ENCODE measurements at places on chromosomes 6 and 20. TPM values are rescaled to one million over a fixed set of nuclear protein-coding genes. Genes with fewer than 3 reads are reported as not detected.

Gene SLC22A23
- 1.5 TPM for total RNA-seq

- no peak for DNase-seq
These were observed 454.6 kb upstream of the EYS start for GRCh38 chr6:66161546-66162108.

GRCh38 chr6:169890901-169891300 is 139.5 kb downstream of the ERMARD start:
- no peak for DNase-seq

- DNase-seq: peak; percentile 83
These were observed 22.3 kb downstream of the MARCKS start for GRCh38 chr6:113879186-113880096.

GRCh38 chr6:158143700-158144099 is 24.4 kb downstream of the SERAC1 start:
- peak; percentile 11 for DNase-seq

- no peak for DNase-seq
These were observed 44.5 kb downstream of the ARID1B start for GRCh38 chr6:156821707-156822106.

- DNase-seq: no peak
These were observed 38.8 kb downstream of the SLC22A1 start for GRCh38 chr6:160160450-160160849.

Gene BTN1A1
- total RNA-seq: not detected

Gene IPCEF1
- not detected for total RNA-seq

Gene MAS1
- total RNA-seq: not detected

- DNase-seq: peak; percentile 66
These were observed 55.0 kb downstream of the GNAS start for GRCh38 chr20:58907320-58908137.

Gene MTRF1L
- 23.5 TPM for total RNA-seq

Gene TINAG
- total RNA-seq: not detected

GRCh38 chr6:84551797-84552196 is 212.6 kb downstream of the TBX18 start:
- DNase-seq: no peak

DNA sequence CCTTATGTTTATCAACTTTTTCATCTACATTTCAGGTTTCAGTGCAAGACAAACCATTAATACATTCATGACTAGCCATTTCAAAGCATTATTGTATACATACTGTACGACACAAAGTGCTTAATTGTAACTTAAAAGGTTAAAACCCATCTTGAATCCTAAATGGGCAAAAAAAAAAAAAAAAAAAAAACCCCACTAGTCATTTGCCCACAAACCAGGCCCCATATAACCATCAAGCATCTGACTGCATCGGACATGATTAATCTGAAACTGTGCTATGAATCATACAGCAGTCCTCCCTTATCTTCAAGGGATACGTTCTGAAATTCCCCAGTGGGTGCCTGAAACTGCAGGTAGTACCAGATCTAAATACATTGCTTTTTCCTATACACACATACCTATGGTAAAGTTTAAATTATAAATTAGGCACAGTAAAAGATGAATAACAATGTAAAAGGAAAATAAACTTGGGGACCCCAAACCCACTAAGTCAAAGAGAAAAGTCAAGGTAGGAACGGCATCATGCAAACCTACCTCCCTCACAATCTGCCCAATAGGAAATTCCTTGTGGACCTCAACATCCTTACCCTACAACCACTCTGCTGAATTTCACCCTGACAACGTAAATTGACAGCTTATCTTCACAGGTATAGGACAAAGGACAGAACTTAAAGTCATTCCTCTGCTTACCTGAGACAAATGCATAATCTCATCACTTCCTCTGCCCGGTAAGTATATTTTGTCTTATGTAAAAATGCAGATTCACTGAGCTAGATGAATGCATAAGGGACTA is 14.3 kb downstream of the B4GALT5 start:
- DNase-seq: peak; percentile 76

GRCh38 chr20:58107533-58107932 is 120.9 kb downstream of the ANKRD60 start:
- DNase-seq: no peak

DNA sequence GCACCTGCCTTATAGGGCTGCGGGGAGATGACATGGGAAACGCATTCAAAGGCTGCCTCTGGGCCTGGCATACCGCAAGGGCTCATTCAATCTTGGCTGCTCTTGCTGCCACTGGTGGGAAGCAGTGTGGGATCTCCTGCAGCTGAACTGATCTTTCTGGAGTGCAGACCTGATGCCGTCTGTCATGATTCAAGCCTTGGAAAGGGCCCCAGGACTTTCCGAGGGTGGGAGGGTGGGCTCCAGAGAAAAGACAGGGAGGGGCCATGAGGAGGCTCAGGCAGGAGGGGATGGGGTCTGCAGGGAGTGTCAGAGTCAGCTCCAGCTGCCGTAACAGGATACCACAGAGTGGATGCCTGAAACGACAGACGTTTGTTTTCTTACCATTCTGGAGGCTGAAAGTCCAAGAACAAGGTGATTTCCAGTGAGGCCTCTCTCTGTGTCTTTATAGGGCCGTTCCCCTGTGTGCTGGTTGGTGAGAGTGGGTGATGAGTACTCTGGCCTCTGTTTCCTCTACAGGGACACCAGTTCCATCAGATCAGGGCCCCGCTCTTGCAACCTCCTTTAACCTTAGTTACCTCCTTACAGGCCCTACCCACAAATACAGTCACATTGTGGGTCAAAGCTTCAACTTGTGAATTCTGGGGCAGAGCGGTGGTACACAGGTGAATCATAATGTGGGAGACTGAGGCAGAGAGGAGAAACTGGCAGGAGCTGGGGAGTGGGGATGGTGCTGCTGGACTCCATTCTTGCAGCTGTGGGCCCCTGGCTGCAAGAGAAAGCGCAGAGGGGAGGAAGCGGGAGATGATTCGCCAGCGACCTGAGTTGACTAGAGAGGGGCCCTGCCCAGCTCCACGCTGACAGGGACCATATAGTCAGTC is 148.4 kb downstream of the SYCP2 start:
- DNase-seq: no peak

Gene USP49
- 3.9 TPM for total RNA-seq

DNA sequence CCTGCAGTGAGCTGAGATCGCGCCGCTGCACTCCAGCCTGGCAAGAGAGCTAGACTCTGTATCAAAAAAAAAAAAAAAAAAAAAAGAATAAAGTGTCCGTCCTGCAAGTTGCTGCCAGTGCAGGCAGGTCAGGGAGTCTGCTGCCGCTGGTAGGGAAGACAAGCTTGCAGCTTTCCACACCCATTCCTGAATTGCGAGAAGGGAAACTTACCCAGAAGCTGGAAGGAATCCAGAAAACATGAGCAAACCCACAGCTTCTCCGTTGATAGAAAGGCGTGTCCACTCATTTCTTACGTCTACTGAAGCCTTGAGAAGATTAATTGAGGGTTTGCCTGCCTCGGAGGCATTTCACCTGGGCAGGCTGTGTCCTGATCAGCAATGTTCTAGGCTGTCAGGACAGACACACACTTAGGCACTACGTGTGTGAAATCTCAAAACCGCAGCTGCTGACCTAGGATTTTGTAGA is 61.6 kb upstream of the DSP start:
- DNase-seq: peak; percentile 68

Gene STK35
- 10.8 TPM for total RNA-seq

DNA sequence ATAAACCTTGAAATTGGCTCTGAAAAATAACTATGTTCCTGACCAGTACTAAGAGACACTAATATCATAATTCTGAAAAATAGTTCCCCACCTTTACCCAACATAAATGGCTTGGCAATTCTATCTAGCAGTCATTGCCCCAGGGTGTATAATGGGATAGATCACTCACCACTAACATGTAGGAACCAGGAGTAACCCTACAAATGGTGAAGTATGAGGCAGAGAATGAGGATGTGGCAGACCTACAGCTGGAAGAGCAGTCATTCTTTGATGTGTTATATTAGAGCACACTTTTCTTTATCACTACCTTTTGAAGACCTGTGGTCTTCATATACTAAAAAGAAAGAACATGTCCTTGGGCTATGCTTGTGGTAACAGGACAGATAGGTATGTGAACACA is 136.5 kb upstream of the SYNDIG1 start:
- DNase-seq: no peak

Gene NRN1
- 38.3 TPM for total RNA-seq

Data from Daoy (cell line).